Cardiac septum (tissue), 1 donor: ENCODE measurements at places on chromosomes 5 and 9.

DNA sequence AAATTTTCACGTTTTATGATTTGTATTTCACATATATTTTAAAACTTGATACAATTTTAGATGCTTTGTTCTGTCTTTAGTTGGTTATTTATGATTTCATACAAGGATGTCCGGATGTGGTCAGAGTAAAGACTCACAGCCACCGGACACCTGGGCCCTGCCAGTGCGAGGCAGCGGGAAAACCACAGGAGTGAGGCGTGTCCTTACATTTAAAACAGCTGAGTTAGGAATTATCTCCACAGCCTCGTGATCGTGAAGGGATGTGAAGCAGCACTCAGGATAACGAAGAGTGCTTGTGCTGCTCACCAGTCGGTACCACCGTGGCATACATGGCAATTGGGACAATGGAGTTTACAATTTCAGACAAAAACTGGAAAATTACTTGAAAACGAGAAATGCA lies 14.0 kb downstream of the SNX18 start:
- no peak for DNase-seq

GRCh38 chr9:20844916-20845315 lies 160.9 kb downstream of the FOCAD start:
- no peak for DNase-seq

DNA sequence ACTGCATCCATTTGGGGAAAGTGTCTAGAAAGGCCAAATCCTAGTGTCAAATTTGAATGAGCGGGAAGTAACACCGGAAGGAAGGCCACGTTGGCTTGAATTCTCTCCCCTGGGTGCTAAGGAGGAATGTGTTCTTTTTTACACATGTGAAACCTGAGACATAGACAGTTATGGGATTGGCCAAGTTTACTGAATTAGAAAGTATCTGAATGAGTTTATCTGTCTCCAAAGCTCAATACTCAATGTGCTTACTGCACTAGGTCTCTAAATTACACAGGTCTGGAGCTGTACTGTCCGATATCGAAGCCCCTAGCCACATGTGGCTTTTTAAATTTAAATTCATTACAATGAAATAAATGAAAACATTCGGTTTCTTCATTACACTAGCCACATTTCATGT lies 6.0 kb downstream of the DMRT1 start:
- DNase-seq = no peak

DNA sequence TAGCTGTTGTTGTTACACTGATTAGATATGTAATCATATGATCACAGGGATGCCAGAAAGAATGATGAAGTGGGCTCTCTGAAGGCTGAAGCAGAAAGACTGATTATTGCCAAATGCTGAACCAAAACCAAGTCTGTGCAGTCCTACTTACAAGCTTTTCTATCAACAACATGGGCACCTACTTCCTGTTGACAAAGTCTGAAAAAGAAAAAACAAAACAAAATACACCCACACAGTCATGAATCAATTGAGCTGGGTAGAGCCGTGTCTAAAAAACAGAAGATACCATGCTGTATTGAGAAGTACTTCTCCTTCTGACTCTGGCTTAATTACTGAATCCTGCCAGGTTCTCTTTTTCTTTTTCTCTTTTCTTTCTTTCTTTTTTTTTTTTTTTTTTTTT lies 363.4 kb downstream of the RAB3C start:
- DNase-seq = no peak

- DNase-seq = no peak
These were observed 243.0 kb downstream of the PSAT1 start for GRCh38 chr9:78539904-78540303.

DNA sequence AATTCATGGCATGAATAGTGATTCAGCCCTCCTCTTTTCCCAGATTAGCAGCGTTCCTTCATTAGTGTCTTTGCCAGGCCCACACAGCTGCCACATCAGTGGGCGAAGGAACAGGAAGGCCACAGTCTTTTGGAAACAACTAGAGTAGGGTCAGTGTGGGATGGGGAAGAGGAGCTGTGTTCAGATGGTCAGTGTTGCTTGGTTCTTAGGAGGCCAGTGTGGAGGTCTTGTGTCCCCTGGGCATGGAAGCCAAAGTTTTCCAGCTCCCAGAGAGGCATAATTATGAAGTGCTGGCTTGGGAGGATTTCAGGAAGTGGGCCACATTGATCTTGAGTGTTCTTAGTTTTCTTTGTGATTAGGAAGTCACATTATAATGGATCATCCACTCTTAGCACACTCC lies 269.6 kb downstream of the PSAT1 start:
- no peak for DNase-seq

DNA sequence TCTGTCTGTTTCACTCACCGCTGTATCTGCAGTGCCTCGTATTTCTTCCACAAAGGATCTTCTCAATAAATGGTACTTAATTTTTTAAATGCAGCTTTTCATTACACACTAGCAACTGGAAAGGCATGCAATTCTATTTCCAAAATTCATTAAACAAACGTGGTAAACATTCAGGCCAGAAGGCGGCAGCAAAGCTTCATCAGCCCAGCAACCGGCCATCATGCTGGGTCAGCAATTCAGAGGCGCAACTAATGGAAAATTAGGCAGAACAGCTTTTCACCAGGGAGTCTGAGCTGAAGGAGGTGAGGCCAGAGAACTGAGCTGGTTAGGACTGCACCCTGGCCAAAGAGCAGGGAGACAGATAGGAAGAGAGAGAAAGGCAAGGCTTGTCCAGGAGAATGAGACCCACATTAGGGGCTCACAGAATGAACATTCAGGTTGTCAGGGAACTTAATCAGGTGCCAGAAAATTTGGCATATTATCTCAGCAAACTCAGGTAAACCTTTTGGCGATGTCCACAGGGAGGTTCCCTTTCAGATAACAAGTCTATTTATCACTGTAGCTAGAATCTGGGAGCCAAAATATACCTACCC lies 17.7 kb upstream of the RNF180 start:
- no peak for DNase-seq

DNA sequence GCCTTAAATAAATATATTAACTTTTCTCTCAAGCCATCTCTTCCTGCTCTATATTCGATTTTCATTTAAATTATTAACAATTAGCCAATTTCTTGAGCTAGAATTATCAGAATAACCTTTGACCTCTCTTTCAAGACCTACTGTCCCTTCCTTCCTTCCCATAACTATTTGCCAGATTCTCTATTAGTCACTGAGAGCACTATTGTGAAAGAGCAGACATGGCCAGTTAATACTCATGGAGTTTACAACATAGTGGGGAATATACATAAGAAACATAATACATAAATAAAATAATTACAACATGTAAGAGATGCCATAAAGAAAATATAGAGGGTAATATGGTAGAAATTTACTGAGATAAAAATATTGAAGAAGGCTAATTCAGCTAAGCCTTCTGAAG lies 72.1 kb upstream of the CHD1 start:
- no peak for DNase-seq

- DNase-seq = no peak
These were observed 473.9 kb upstream of the COX7C start for GRCh38 chr5:86143837-86144236.

DNA sequence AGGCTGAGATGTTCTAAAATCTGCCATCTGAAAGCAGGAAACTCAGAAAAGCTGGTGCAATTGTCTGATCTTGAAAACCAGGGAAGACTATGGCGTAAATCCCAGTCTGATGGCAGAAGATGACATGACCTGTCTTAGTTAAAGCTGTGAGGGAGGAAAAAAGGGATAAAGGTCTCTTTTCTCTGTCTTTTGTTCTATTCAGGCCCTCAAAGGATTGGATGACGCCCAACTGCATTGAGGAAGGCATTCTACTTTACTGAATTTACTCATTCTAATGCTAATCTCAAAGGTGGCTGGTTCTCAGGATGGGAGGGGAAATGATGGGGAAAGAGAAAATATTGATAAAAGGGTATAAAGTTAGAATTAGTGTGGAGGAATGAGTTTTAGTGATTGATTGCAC lies 312.8 kb upstream of the CTNND2 start:
- no peak for DNase-seq

DNA sequence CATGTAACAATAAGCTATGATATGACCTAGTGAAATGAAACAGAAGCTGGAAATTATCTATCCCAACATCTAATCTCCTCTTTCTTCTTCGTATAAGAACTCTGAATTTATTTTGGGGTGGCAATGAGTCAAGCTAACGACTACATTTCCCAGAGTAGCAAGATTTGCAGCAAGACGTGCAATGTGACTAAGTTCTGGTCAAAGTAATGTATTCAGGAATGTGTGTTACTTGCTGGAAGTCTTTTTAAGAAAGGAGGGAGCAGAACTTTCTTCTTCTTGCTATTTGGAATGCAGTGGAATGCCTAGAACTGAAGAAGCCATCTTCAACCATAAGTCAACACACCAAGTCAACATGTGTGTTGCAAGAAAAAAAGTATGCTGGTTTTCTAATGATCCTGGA lies 406.6 kb upstream of the MEF2C start:
- no peak for DNase-seq

DNA sequence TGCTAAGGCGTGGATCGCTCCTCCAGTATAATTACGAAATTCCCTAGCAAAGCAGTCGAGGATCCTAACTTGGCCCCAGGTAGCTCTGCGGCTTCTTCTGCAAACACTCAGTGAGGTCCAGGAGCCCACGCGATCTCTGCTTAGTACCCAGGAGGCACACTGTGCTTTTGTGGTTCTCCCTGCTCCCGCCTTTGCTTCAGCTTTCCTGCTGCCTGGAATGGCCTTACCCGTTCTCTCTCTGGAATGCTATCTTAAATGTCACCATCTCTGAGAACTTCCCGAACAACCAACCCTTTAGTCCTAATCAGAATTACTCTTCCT lies 639 bp downstream of the INVS start:
- no peak for DNase-seq

DNA sequence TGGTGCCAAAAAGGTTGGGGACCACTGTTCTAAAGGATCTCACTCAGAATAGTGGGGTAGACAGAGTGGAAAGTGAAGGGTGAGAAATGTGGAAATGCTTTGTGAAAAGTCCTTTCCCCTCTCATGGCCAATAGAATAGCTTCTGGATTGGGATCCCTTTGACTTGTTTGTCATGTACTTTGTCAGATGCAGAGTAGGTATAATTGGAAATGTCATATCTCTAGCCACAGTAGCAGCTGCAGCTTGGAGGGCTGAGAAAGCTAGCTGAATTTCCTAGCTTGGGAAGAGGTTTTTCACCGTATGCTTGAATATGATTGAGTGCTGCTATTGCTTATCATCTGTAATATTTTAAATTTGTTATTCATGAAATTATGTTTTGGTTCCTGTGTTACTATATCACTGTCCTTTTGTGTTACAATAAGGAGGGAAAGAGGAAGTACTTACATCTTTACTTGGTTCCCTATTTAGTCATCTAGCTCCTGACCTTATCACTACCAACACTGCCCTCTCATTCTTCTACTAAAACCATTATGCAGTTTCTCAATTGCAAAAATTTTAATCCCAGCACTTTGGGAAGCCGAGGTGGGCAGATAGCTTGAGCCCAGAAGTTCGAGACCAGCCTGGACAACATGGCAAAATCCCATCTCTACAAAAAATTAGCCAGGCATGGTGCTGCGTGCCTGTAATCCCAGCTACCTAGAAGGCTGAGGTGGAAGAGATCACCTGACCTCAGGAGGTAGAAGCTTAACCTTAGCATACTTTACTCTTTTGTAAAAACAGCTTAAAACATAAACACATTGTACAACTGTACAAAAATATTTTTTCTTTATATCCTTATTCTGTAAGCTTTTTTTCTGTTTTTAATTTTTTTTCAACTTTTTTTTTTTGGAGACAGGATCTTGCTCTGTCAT lies 12.4 kb downstream of the SLC30A5 start:
- no peak for DNase-seq

- DNase-seq = no peak
These were observed 15.9 kb downstream of the DMAC1 start for GRCh38 chr9:7783635-7784063.

GRCh38 chr5:154197801-154198491 lies 7.4 kb downstream of the GALNT10 start:
- no peak for DNase-seq

DNA sequence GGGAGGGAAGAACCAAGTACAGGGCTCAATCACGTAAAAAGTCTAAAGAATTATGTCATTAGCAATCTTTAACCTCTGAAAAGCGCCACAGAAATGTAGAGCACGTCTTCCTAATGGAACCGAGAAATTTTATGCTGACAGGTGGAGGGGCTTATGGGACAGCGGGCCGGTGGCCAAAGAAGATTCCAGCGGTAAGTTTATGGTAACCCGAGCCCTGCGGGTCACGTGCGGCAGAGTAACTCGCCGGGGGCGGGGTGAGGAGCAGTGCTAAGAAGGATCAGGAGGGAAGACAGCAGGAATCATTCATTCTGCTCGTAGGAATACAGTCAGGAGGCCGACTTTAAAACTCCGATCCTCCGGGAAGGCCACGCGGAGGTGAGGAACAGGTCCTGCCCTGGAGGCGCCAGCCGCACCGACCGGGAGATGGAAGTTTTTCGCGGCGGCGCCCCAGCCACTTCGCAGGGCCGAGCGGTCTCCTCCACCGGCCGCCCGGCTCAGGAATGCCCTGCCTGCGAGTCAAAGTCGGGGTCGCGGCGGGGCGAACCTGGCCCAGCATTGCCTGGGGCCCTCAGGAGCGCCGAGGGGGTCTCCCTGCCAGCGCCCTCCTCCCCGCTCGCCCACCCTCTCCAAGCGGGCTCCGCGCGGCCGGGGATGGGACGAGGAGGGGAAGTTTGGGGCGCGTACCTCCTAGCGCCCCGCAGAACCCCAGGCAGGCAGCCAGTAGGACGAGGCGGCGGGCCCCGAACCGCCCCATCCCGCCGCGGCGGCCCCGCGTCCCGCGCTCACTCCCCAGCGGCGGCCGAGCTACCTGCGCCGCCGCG lies 101.8 kb downstream of the ESM1 start:
- DNase-seq = no peak

- no peak for DNase-seq
These were observed 153.9 kb downstream of the ARRDC3 start for GRCh38 chr5:91229031-91229727.

- DNase-seq = no peak
These were observed 66.2 kb downstream of the MVB12B start for GRCh38 chr9:126392662-126393371.

- DNase-seq = no peak
These were observed 15.1 kb upstream of the CCL28 start for GRCh38 chr5:43427306-43427705.

- no peak for DNase-seq
These were observed 109.5 kb upstream of the RAD23B start for GRCh38 chr9:107173422-107174180.

GRCh38 chr5:112549605-112550166 lies 130.6 kb upstream of the EPB41L4A start:
- DNase-seq = no peak

GRCh38 chr5:139686706-139687441 lies 38.7 kb downstream of the CXXC5 start:
- no peak for DNase-seq

DNA sequence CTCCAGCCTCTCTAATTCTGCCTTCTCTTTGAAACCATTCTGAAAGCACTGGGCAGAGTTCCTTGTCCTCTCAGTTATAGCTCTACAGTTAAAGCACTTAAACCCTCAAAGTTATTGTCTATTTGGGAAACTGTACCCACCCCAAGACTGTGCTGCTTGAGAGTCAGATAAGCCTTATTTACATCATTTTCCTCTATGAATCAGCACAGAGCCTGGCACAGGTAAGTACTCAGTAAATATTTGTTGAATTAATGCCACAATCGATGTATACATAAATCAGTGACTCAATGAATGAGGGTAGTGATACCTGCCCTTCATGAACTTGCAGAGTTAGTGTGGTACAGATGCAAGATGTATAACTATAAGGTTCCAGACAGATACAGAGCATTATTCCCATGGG lies 549.4 kb upstream of the KLF4 start:
- no peak for DNase-seq
